A172 (cell line): ENCODE measurements at places on chromosomes 3 and 15. TPM values are rescaled to one million over a fixed set of nuclear protein-coding genes. Genes with fewer than 3 reads are reported as not detected.

Gene STRA6
- total RNA-seq = 2.0 and 3.0 TPM in 2 replicates

Gene C3orf22
- total RNA-seq = not detected in 2 replicates

Gene UROC1
- total RNA-seq = not detected in 2 replicates

Gene ZNF860
- 2.3 and 3.2 TPM in 2 replicates for total RNA-seq

Gene SMCO1
- not detected in 2 replicates for total RNA-seq

DNA sequence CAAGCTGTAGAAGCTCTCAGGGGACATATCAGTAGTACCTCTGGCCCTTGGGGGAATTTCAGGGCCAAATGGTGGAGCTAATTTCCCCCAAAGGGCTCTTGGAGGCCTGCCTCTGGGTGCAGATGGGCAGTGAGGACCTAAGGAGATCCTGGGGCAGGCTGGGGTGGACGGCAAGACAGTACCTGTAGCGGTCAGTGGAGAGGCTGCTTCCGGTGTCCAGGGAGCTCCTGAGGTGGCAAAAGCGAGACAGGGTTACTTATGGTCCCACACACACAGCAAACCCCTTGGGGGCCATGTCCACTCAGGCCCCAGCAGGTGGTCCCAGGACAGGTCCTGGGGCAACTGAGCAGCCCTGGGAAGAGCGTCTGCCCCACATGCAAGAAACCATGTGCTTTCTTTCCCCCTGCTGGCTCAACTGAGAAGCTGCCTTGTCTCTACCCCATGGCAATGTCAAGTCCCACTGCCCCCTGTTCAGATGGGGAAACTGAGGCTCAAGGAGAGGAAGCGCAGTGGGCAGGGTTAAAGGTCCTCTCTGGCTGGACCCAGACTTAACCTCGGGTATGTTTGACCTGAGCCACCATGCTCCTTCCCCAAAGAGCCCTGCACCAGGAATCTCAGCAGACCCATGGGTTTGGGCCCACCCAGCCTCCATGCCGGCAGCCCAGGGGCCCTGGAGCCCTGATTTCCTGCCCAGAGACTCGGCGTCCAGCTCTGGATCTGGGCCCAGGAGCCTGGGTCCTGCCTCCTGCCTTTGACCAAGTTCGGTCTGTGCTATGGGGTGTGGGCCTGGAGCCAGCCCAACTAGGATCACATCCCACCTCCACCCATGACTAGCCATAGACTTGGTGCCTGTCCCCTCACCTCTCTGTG lies 25.7 kb downstream of the IQSEC1 start:
- DNase-seq = no peak

DNA sequence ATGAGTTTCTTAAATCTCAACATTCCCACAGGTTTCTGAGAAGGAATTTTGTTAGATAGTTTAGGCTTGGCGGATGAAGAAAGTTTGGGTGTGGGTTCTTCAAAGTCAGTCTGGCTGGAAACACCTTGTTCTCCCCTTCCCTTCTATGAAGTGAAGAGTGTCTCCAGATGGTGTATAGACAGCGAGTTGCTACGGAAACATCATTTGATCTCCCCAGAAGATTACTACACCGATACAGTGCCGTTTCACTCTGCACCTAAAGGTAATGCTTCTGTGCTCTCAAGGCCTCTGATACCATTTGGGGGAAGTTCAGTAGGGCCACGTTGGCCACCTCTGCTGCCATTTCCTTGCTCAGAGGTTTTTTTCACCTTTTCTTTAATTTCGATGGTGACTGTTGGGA lies 20.6 kb downstream of the DLEC1 start:
- no peak for DNase-seq

- DNase-seq = peak; percentile 42
Measured at GRCh38 chr3:101873619-101874018, 24.3 kb downstream of the NFKBIZ start.

GRCh38 chr3:11591002-11591355 lies 52.7 kb downstream of the VGLL4 start:
- DNase-seq = no peak

DNA sequence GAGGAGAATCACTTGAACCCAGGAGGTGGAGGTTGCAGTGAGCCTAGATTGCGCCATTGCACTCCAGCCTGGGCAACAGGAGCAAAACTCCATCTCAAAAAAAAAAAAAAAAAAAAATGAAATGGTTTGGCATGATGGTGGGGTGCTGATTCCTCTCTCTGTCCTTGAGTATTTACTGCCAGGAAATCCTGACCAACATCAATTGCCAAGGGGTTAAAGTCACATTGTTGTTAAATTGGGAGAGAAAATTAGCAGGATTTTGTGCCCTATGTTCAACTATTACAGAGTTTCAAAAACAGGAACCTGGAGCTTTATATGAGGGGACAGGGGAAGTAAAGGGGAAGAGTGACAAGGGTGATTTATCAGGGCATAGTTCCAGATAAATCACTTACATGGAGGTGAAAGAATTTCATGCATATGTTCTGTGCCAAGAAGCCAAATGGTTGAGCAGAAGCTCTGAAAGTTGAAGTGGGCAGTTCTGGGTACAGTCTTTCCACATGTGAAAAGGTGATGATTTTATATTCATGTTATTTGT lies 70.5 kb upstream of the TSEN2 start:
- no peak for DNase-seq

DNA sequence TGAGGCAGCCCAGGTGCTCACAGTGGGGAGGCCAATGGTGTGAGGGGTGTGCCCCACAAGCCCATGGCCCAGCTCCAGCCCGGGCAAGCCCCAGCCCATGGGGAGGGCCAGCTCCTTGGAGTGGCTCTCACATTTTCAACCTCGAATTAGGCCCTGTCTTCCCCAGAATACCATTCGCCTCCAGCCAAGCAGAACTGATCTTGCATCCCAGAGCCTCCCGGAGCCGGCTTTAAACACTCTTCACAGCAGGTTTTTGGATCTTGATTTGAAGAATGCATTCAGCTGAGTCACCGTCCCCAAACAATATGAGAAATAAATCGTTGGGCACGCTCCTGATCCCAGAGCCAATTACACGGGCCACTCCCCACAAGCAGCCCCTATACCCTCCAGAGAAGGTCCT lies 23.7 kb downstream of the TPRA1 start:
- no peak for DNase-seq

DNA sequence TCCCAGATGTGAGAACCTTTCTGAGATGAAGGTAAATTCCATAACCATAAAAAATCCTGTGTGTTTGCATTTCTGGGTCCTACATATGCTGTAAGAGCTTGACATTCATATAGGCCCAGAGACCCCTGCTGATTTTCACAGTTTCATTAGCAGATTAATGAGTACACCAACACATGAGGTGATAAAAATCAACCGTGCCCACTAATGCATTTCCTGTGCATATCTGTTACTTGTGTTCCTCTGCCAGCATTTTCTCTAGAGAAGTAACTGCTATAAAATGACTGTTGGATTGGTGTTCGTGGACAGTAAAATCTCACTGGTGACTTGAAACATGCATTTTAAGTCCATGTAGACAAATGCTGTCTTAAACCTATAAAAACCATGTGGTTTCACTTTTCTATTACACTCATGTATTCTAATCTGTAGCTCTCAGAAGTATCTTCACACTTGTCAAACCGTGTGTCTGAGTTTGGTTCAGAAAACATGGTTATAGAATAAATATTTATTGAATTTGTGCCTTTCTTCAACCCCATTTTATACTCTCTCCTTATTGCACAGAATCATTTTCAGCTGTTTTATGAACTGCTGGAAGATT lies 14.6 kb downstream of the MAP2K5 start:
- DNase-seq = no peak

DNA sequence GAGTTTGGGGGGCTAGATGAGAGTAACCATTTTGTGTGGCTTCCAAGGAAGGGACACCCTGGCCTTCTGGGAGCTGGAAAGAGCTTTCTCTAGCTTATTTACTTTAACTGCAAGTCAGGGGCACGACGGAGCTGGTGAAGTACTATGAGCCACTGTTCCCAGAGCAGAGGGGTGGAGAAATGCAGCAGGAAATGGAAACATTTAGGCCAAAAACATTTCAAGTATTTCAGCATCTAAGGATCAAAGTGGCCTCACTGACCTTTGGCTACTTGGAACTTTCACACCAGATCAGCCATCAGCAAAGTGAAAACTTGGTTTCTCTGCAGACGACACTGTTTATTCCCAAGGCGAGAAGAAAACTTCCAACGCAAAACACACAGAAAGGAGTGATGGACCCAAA lies 7.9 kb downstream of the DGKG start:
- peak; percentile 7 for DNase-seq
